ENCODE measurements at places on chromosomes 11 and 22.

- peaks cover 7% of the 10 kb centered on the region for H3K36me3 ChIP-seq
- no peak overlapping the region for H3K4me3 ChIP-seq
- H3K4me1 ChIP-seq, result peaks cover 21% of the 10 kb centered on the region
- H3K27me3 ChIP-seq, result no peaks in the 10 kb centered on the region
- H3K27ac ChIP-seq, result no peak overlapping the region
- DNase-seq, result peak; percentile 47
These were observed 15.6 kb upstream of the C11orf91 start for GRCh38 chr11:33716243-33716642.

DNA sequence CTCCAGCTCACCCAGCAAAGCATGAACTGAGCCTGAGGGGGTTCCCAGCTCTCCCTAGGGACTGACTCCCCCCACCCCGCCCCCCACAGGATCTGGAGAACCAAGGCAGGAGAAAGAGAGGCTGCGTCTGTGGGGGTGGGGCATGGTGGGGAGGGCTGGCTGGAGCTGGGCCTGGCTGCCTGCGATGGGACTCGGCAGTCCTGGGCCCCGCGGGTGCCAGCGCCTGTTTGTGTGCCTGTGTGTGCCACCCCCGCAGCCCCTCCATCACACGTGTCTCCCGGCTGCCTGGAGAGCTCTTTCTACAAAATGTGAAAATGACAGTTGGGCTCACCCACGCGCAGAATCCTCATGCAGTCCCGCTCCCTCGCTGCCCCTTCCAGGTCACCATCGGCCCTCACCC, 46.8 kb downstream of the CACNA1I start:
- H3K36me3 ChIP-seq, result no peaks in the 10 kb centered on the region
- no peaks in the 10 kb centered on the region for H3K4me1 ChIP-seq
- no peaks in the 10 kb centered on the region for H3K27me3 ChIP-seq

GRCh38 chr11:100240025-100240539, 447.0 kb upstream of the ARHGAP42 start:
- H3K27me3 ChIP-seq, result no peaks in the 10 kb centered on the region
- no peak overlapping the region for H3K4me3 ChIP-seq
- no peak for DNase-seq
- no peaks in the 10 kb centered on the region for H3K4me1 ChIP-seq

- peak overlapping the region; percentile 93 for H3K27ac ChIP-seq
- H3K27me3 ChIP-seq, result no peaks in the 10 kb centered on the region
- peak; percentile 87 for DNase-seq
- H3K36me3 ChIP-seq, result peaks cover 32% of the 10 kb centered on the region
These were observed 6.9 kb downstream of the DPAGT1 start for GRCh38 chr11:119094816-119095065.

GRCh38 chr11:102119997-102120396, 9.8 kb downstream of the YAP1 start:
- H3K27me3 ChIP-seq, result no peaks in the 10 kb centered on the region
- peak overlapping the region; percentile 85 for H3K27ac ChIP-seq
- H3K4me3 ChIP-seq, result peak overlapping the region; percentile 2
- no peaks in the 10 kb centered on the region for H3K36me3 ChIP-seq
- peaks cover 55% of the 10 kb centered on the region for H3K4me1 ChIP-seq
- DNase-seq, result no peak

DNA sequence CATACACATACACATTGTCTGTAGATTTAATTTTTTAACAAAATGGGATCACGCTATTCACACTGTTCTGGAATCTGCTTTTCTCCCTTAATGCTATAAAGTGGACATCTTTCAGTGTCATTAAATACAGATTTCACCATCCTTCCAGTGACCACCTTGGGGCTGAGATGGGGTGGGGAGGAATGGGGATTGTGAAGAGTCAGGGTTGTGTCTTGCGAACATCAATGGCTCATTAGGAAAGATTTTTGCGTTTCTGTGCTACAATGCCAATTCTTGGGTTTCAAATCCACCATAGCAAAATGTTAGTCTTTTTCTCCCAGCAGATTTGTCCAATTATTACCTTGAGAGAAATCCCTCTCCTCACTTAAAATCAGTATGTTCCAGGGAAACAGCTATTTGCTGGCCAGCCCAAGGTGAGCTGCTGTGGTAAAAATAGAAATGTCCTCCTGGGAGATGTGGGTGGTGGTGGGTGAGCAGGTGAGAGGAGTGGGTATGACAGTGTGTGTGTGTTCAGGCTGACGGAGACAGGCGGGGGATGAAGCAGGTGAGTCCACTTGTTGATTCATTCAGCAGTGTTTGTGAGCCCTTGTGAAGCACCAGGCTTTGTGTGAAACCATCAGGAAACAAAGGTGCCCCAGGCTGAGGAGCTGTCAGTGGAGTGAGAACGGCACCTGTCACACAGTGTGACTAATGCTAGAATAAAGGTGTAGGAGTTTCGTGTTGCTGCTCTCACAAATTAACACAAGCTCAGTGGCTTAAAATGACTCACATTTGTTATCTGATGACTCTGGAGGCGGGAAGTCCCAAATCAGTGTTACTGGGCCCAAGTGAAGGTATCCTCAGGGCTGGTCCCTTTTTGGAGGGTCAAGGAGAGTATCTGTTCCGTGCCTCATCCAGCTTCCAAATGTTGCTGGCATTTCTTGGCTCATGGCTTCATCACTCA, 1.7 kb upstream of the CBX6 start:
- DNase-seq, result no peak
- no peaks in the 10 kb centered on the region for H3K36me3 ChIP-seq
- peak overlapping the region; percentile 92 for H3K27ac ChIP-seq
- H3K4me3 ChIP-seq, result peak overlapping the region; percentile 49
- peaks cover 20% of the 10 kb centered on the region for H3K4me1 ChIP-seq

DNA sequence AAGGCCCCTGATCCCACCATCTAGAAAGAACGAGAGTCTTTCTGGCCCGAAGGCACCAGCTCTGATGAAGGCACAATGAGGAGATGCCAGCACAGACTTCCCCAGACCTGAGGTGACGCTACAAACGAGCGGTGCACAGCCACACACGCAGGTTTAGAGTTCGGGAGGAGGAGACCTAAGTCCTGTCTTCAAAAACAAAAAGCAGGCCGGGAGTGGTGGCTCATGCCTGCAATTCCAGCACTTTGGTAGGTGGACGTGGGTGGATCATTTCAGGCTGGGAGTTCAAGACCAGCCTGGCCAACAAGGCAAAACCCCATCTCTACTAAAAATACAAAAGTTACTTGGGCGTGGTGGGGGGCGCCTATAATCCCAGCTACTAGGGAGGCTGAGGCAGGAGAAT, 9.5 kb downstream of the LTO1 start:
- no peak overlapping the region for H3K4me3 ChIP-seq
- no peaks in the 10 kb centered on the region for H3K4me1 ChIP-seq
- no peak for DNase-seq
- no peak overlapping the region for H3K27ac ChIP-seq

- no peak overlapping the region for H3K27ac ChIP-seq
- H3K27me3 ChIP-seq, result peaks cover 17% of the 10 kb centered on the region
- H3K4me3 ChIP-seq, result no peak overlapping the region
- no peak for DNase-seq
- H3K4me1 ChIP-seq, result peaks cover 8% of the 10 kb centered on the region
- H3K36me3 ChIP-seq, result no peaks in the 10 kb centered on the region
These were observed 8.0 kb downstream of the ANO1 start for GRCh38 chr11:70085815-70086769.

DNA sequence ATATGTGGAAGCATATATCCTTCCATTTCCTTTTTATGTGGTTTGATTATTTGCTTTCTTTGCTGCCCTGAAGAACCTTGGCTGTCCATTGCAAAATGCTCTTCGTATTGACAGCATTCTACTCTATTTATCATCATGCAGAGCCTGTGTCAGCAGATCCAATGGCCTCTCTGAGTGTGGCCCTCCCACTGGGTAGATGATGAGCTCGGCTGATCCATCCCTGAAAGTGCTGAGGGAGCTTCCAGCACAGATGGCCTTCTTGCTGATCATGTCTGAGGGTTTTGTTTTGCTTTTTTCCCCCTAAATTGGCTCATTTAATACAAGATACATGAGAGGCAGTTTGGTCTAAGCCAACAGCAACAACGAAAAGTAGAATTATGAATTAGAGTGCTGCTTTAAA, 181.0 kb downstream of the GRIA4 start:
- no peaks in the 10 kb centered on the region for H3K36me3 ChIP-seq
- DNase-seq, result no peak
- H3K4me1 ChIP-seq, result no peaks in the 10 kb centered on the region
- no peaks in the 10 kb centered on the region for H3K27me3 ChIP-seq

DNA sequence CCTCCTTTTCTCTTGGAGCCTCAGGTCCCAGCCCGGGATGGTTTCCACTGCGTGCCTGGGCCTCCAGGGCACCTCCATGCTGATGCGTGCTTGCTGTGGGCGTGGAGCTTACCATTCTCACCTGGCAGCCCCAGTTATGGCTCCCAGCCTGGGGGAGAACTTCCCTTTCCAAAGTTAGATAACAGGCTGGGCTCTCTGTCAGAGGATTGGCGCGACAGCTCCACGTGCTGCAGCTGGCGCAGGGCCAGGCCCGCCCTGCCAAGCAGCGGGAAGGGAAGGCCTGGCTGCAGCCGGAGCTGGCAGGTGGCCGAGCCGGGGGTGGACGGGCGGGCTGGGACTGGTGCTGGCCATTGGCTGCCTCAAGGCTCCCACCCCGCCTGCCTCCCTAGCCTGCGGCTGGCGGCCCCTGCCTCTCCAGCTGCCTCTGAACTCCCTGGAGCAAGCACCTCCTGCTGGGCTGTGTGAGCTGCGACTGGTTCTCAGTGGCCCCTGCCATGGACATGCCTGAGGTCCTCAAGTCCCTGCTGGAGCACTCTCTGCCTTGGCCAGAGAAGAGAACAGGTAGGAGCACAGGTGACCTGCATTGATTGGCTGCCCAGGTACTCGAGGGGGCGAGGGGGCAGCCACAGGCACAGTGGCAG, 14.6 kb upstream of the TEF start:
- H3K27ac ChIP-seq, result no peak overlapping the region
- peak; percentile 70 for DNase-seq
- peaks cover 9% of the 10 kb centered on the region for H3K4me1 ChIP-seq
- no peak overlapping the region for H3K4me3 ChIP-seq
- H3K27me3 ChIP-seq, result no peaks in the 10 kb centered on the region
- no peaks in the 10 kb centered on the region for H3K36me3 ChIP-seq

DNA sequence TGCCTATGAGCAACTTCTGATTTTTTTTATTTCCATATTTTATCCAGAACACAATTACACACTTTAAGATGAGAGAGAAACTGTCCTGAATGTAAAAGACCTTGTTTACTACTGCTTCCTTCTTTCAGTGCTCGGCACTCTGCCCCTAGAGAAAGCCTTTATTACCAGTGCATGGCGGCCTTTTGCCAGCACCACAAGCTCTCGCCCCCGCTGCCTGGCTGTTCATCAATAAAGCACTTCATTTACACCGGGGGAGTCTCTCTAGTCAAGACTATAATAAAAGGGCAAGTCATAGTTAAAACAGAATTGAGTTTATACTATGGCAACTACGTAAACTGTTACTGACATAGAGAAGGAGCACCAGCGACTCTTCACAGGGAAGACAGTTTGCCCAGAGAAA, 259.5 kb downstream of the CADM1 start:
- H3K27ac ChIP-seq, result no peak overlapping the region
- H3K36me3 ChIP-seq, result no peaks in the 10 kb centered on the region
- no peak overlapping the region for H3K4me3 ChIP-seq
- peaks cover 36% of the 10 kb centered on the region for H3K4me1 ChIP-seq
- H3K27me3 ChIP-seq, result no peaks in the 10 kb centered on the region

GRCh38 chr11:67545280-67545679, 22.0 kb upstream of the CABP2 start:
- DNase-seq, result peak; percentile 21
- no peaks in the 10 kb centered on the region for H3K36me3 ChIP-seq
- no peaks in the 10 kb centered on the region for H3K27me3 ChIP-seq
- peaks cover 7% of the 10 kb centered on the region for H3K4me1 ChIP-seq

DNA sequence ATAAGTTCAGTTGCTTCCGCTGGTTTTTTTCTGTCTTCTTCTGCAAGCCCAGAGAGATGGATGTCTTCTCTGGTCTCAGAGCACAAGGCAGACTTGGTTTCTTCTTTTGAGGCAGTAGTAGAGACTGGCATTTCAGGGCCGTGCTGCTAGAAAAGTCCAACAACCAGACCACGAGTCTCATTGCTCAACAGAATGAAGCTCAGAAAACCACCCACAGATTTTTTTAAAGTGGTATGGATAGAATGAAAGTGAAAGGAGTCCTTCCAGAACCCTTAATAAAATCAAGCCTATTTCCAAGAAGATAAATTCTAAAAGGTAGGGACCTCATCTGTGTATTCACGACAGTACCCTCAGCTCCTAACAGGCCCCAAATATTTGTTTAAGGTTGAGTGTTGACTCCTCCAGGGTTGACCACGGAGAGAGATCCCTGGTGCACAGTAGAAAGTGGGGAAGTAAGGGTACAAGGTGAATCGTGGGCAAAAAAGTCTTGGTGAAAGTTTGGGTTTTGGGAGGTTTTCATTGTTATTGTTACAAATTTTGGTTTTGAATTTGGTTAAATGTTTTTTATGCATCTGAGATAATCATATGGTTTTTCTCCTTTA, 43.6 kb upstream of the DDX6 start:
- no peaks in the 10 kb centered on the region for H3K27me3 ChIP-seq
- H3K36me3 ChIP-seq, result no peaks in the 10 kb centered on the region
- no peaks in the 10 kb centered on the region for H3K4me1 ChIP-seq
- DNase-seq, result peak; percentile 46
- no peak overlapping the region for H3K4me3 ChIP-seq

- no peaks in the 10 kb centered on the region for H3K36me3 ChIP-seq
- peak; percentile 45 for DNase-seq
- no peak overlapping the region for H3K27ac ChIP-seq
- no peaks in the 10 kb centered on the region for H3K4me1 ChIP-seq
These were observed 76.4 kb upstream of the PPARA start for GRCh38 chr22:46073683-46074504.

GRCh38 chr11:134120921-134121526, 52.2 kb downstream of the JAM3 start:
- no peak overlapping the region for H3K27ac ChIP-seq
- H3K4me3 ChIP-seq, result no peak overlapping the region
- no peak for DNase-seq
- H3K36me3 ChIP-seq, result no peaks in the 10 kb centered on the region
- peaks cover 11% of the 10 kb centered on the region for H3K27me3 ChIP-seq

DNA sequence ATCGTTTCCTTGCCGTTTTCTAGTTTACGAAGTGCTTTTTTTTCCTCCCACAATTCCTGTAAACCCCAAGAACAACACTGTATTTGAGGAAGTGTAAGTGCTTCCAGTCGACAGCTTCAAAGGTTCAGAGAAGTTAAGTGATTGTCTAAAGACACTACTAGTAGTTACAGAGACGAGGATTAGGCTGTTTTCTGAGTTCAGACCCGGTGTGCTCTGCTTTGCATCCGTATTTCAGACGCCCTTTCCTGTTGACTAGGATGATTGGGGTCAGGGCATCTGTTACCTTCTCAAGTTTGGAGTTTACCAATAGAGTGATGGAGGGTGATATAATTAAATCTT, 430 bp downstream of the CLP1 start:
- H3K27me3 ChIP-seq, result no peaks in the 10 kb centered on the region
- H3K4me3 ChIP-seq, result peak overlapping the region; percentile 67
- peak overlapping the region; percentile 36 for H3K27ac ChIP-seq
- H3K4me1 ChIP-seq, result peaks cover 5% of the 10 kb centered on the region
- peaks cover 23% of the 10 kb centered on the region for H3K36me3 ChIP-seq

- peaks cover 5% of the 10 kb centered on the region for H3K27me3 ChIP-seq
- no peaks in the 10 kb centered on the region for H3K36me3 ChIP-seq
- no peak for DNase-seq
- H3K4me3 ChIP-seq, result no peak overlapping the region
- no peak overlapping the region for H3K27ac ChIP-seq
These were observed 114.0 kb downstream of the GRIK4 start for GRCh38 chr11:120625565-120625964.

- DNase-seq, result no peak
- H3K4me1 ChIP-seq, result no peaks in the 10 kb centered on the region
- H3K27ac ChIP-seq, result no peak overlapping the region
These were observed 23.3 kb downstream of the LINC01488 start for GRCh38 chr11:69504576-69505335.

Data from cardiac muscle cell (in vitro differentiated cells and primary cell).